Activated naive CD8-positive, alpha-beta T cell treated with anti-CD3 and anti-CD28 coated beads, Interleukin-2, amount 10 ng/mL, durations not matched to agents 7 days and 5 days (primary cell): ENCODE measurements at places on chromosomes 2 and 18.

DNA sequence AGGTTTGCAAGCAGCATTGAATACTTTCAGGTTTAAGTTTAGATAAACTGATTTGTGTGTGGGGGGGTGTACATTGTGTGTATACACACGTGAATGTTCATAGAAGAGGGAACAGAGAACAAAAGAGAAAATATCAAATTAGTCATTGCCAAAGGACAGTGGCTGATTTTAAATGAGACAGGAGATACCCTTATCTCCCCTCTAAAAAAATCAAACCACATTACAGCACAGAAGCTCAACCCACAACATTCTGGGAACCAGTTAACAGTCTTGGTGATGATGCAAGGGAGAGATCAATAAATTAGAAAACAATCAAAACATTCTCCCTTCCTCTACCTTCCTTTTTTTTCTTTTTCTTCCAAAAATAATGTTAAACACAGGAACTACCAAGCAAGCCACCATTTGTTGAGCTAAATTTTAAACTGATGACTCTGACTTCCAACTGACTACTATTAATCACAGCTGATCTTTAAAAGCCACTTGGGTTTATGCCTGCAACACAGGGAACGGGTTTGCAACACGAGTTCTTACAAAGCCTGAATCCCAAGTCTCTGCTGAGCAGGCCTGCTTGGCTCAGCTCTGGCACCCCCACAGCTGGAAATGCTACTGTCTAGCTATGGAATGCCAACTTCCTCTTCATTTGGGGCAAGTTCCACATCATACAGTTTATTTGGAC lies 119.2 kb upstream of the ACVR1C start:
- no peak for DNase-seq

DNA sequence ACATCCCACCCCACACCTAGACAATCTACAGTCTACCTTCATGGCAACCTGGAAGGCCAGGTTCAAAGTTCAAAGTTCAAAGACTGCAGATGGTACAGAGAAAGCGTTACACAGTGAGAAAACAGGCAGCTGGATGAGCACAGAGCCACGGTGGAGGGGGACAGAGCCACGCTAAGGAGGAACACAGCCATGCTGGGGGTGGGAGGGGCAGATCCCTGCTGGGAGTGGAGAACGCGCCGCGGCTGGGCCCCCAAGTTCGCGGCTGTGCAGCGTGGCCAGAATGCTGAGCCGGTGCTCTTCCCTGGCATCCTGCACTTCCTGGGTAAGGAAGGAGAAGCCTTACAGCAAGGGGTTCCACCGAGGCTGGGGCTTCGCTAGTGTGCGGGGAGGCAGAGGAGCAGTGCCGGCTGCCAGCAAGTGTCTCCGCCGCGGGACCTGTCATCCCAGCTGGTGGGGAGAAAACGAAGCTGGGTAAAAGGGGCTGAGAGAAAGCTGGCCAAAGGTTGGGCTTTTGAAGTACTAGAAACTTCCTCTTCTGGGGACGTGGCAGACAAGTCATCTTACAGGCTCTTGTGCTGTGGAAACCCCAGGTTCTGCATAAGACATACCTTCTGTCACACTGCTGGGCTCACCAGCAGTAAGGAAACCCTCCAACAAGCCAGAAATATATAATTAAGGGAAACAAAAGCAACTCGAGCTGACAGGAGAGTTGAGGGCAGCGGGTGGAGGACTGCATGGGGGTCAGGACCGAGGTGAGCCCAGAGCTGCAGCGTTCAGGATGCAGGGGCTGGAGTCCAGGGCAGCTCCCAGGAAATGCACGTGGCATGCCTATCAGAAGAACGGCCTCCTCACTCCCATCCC lies 115.5 kb downstream of the HDAC4 start:
- DNase-seq = peak; percentile 56

DNA sequence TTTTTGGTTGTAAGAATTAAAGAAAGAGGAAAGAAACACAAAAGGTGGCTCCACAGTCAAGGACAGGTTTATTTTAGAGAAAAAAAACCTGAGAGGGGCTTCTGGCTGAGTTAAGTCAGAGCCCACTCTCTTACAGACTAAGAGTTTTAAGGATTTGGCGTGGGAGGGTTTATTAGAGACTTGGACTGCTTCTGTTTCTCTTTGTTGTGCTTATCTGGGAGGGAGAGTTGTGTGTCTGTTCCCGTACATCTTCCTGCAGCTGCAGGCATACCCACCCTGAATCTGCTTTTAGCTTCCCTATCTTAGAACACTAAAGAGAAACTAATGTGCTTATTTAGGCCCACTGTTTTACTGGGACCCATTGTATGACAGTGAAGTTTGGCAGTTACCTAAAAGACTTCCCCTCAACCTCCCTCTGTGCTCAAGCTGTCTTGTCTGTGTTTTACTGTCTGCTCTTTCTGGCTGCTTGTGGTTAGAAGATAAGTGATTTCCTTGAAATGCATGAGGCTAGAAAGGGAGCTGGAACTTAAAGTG lies 2.7 kb downstream of the RSAD2 start:
- DNase-seq = no peak

DNA sequence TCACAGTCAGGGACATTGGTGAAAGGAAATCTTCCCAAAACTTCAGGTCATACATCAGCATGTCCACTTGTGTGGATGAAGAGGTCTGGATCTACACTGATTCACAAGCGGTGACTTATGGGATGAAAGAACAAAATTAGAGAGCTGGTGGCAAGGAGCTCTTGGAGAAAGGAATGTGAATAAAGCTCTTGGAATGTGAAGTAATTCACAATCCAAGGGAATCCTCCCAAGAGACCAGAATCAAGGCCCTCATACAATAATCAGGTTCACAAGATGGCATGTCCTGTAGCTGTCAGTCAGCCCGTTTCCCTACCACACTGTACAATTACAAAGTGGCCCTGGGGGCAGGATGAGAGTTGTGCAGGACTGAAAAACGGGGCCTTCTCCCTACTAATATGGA lies 96.2 kb downstream of the MRPS9 start:
- no peak for DNase-seq

DNA sequence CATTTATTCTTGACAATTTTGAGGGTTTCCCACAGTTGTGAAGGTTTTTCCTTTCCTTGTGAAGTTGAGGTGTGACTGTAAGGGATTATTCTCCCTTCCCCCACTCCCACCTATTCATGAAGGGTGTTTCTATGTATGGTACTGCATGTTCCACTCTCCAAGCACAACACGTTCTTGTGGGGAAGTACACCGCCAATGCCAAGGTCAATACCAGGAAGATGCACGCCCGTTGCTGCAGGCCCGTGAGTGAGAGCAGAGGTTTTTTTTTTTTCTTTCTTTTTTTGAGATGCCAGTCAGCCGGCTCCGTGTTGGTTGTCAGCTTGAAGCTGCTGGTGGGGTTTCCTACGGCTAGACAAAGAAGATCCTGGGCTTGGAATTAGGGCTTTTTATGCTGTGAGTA lies 38.6 kb upstream of the EPHA4 start:
- DNase-seq = no peak
